ENCODE measurements at places on chromosomes 4 and X.

DNA sequence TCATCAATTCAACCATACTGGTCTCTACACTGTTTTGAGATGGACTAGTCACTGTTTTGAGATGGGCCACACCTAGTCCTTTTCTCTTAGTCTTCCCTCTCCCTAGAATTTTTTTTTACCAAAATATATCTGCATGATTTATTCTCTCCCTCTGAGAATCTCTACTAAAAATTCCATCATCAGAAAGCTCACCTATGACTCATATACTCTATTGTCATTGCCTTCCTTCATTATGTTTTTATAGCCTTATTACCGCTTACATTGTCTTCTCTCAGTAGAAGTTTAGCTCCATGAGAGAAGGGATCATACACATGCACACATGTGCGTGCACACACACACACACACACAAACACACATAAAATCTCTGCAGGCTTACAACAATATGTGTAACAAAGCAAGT is 303.6 kb downstream of the PCDH10 start:
- DNase-seq, result no peak

DNA sequence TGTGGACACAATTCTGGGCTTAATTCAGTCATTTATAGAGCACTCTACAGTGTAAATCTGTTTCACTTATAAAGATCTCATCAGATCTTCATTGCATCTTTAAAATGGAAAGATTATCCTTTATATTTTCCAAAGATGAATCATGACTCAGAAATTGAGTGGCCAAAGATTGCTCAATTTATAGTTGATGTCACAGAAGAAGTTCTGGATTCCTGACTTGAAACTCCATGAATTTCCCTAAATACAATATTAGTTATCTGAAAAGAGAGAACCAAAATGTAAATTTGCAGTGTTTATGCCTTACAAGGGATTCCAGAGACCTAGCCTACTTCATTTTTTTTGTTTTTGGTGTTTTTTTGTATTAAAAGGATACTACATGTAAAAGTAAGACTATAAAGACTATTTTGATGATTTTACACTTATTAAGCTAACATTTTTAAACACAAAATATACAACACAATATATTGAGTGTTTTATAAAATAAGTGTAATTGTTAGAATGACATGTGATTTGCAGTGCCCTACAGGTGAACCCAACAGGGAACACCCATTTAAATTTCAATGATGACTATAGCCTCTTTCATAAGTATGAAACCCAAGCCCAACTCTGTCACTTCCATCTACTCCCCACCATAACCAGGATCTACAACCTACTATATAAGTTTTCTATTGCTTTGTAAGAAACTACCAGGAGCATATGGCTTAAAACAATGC is 183.5 kb downstream of the PCDH7 start:
- DNase-seq, result no peak

DNA sequence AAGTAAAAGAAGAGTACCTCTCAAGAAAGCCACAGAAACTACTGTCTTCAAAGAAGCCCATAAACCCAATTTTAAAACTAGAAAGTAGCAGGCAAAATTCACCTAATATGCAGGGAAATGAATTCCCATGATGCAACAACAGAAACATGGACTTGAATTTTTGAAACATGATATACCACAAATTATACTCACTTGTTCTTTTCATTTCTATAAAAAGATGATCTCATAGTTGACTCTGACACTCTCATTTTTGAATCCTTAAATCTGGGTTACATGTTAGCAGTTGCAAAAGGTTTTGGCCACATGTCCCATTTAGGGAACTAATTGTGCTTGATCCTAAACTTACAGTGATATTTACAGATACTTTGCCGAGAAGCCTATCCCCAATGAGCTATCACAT is 1130.8 kb downstream of the FAT4 start:
- DNase-seq, result no peak

- no peak for DNase-seq
Observed at GRCh38 chr4:93648258-93648657, 180.3 kb upstream of the ATOH1 start.

- no peak for DNase-seq
Observed at GRCh38 chr4:151147000-151147399, 47.6 kb downstream of the RPS3A start.

DNA sequence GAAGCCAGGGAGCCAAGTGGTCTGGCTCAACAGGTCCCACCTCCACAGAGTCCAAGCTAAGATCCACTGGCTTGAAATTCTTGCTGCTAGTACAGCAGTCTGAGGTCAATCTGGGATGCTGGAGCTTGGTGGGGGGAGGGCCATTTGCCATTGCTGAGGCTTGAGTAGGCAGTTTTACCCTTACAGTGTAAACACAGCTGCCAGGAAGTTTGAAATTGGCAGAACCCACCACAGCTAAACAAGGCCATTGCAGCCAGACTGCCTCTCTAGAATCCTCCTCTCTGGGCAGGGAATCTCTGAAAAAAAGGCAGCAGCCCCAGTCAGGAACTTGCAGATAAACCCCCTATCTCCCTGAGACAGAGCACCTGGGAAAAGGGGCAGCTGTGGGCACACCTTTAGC is 84.9 kb downstream of the EDA2R start:
- peak; percentile 34 for DNase-seq
